Progenitor cell of endocrine pancreas (in vitro differentiated cells): ENCODE measurements at places on chromosomes 12 and 14. TPM values are rescaled to one million over a fixed set of nuclear protein-coding genes. Genes with fewer than 3 reads are reported as not detected.

PTPRB gene
- total RNA-seq, result 0.38 and 0.55 TPM in 2 replicates

ATG14 gene
- 14.9 and 15.0 TPM in 2 replicates for total RNA-seq

FSCB gene
- total RNA-seq, result not detected in 2 replicates

GRCh38 chr12:70243510-70244371 is 508 bp downstream of the CNOT2 start:
- peak overlapping the region; percentile 99 for H3K27ac ChIP-seq
- peak; percentile 14 for DNase-seq
- peak overlapping the region; percentile 100 for H3K4me3 ChIP-seq
- H3K27me3 ChIP-seq, result no peaks in the 10 kb centered on the region
- peaks cover 44% of the 10 kb centered on the region for H3K4me1 ChIP-seq

DNA sequence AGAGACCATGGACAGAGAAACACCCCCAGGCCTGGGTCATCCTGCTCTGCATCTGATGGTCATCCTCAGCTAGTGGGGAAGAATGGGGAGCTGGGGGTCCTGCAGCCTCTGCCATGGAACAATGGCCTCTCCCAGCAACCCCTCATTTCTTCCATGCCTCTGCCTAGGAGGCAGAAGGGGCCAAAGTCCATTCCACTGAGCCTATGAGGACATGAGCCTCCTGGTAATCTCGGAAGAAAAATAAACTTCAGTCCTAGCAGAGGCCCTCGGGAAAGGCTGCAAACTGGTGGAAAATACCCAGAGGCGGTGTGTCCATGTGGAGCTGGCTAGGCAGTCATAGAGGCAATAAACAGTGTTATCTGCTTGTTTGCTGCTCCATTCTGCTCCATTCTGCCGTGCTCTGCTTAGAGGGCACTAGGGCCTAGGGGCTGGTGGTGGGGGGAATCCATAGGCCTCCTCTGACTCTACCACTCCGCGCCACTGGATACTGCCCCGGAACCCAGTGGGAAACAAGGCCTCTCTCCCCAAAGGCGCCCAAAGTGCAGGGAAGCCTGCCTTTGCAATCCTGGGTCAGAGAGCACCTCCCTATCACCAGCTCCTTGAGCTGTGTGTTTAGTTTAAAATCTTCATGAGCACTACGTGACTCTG is 4.5 kb downstream of the PGF start:
- H3K27me3 ChIP-seq, result peaks cover 23% of the 10 kb centered on the region
- H3K4me1 ChIP-seq, result peaks cover 24% of the 10 kb centered on the region
- H3K36me3 ChIP-seq, result no peaks in the 10 kb centered on the region
- no peak for DNase-seq
- peak overlapping the region; percentile 53 for H3K4me3 ChIP-seq

GRCh38 chr12:131752451-131752850 is 41.6 kb downstream of the SFSWAP start:
- H3K4me3 ChIP-seq, result no peak overlapping the region
- no peaks in the 10 kb centered on the region for H3K27me3 ChIP-seq
- H3K4me1 ChIP-seq, result no peaks in the 10 kb centered on the region
- H3K27ac ChIP-seq, result no peak overlapping the region
- H3K36me3 ChIP-seq, result peaks cover 20% of the 10 kb centered on the region

DNA sequence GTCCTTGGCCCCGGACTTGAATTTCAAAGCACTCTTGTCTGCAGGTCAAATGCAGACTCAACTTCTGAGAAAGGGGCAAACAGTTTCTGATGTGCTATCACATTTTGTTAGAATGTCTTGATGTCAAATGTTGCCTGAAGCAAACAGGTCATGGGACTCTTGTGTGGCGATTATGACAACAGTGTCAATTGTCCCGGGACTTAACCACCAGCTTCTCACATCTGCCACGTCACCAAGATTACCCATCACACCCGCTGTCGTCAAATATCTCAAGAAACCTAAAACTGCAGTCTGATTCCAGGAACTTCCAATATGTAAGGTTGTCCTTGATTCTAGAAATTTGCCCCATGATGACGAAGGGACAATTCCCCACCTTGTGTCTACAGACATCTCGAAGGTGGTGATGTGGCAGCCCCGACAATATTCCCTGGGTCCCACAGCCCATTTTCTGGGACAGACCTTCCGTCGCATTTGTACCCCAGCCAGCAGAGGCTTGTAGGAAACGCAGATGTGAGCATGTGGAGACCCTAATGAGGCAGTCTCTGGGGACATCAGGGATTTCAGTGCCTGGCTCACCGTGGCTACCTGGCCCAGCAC is 21.3 kb downstream of the LRTM2 start:
- H3K4me1 ChIP-seq, result peaks cover 8% of the 10 kb centered on the region
- H3K36me3 ChIP-seq, result no peaks in the 10 kb centered on the region
- no peak overlapping the region for H3K4me3 ChIP-seq
- DNase-seq, result no peak

GRCh38 chr12:127414186-127414585 is 852.8 kb upstream of the TMEM132C start:
- H3K27ac ChIP-seq, result no peak overlapping the region
- peaks cover 7% of the 10 kb centered on the region for H3K27me3 ChIP-seq
- H3K36me3 ChIP-seq, result peaks cover 1% of the 10 kb centered on the region
- no peak overlapping the region for H3K4me3 ChIP-seq
- DNase-seq, result no peak
- peaks cover 15% of the 10 kb centered on the region for H3K4me1 ChIP-seq

GRCh38 chr12:111444925-111445725 is 39.4 kb downstream of the SH2B3 start:
- no peak overlapping the region for H3K4me3 ChIP-seq
- H3K4me1 ChIP-seq, result no peaks in the 10 kb centered on the region
- H3K27me3 ChIP-seq, result no peaks in the 10 kb centered on the region
- no peak overlapping the region for H3K27ac ChIP-seq
- no peak for DNase-seq
- H3K36me3 ChIP-seq, result peaks cover 12% of the 10 kb centered on the region

- no peak overlapping the region for H3K27ac ChIP-seq
- H3K4me1 ChIP-seq, result peaks cover 27% of the 10 kb centered on the region
- H3K27me3 ChIP-seq, result no peaks in the 10 kb centered on the region
- no peak overlapping the region for H3K4me3 ChIP-seq
- H3K36me3 ChIP-seq, result no peaks in the 10 kb centered on the region
Measured at GRCh38 chr12:46493834-46494181, 121.2 kb upstream of the SLC38A2 start.

- no peak overlapping the region for H3K27ac ChIP-seq
- no peak for DNase-seq
- H3K36me3 ChIP-seq, result peaks cover 4% of the 10 kb centered on the region
Measured at GRCh38 chr14:74886001-74886400, 4.3 kb downstream of the DLST start.

GRCh38 chr12:52867642-52868041 is 18.8 kb upstream of the KRT78 start:
- H3K27ac ChIP-seq, result no peak overlapping the region
- no peak overlapping the region for H3K4me3 ChIP-seq
- no peaks in the 10 kb centered on the region for H3K36me3 ChIP-seq
- H3K27me3 ChIP-seq, result peaks cover 23% of the 10 kb centered on the region

DNA sequence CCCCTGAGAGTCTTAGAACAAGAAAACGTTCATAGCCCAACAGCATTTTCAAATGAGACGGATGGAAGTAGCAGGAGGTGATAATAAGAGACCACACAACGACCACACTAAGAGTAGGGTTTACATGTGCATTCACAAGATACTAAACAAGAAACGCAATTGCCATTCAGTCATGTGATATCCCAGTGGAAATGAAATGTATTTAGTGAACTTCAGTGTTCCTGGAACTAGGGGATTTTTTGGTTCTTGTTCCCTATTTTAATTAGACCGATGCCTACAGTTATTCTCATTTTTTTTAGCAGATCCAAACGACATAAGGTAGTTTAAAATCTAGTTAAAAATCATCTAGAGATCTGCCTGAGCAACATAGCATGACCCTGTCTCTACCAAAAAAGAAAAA is 150.0 kb downstream of the GPR65 start:
- H3K36me3 ChIP-seq, result no peaks in the 10 kb centered on the region
- H3K27me3 ChIP-seq, result peaks cover 31% of the 10 kb centered on the region
- H3K4me3 ChIP-seq, result no peak overlapping the region
- DNase-seq, result no peak
- no peak overlapping the region for H3K27ac ChIP-seq
- no peaks in the 10 kb centered on the region for H3K4me1 ChIP-seq
